ENCODE measurements at places on chromosomes 1 and 21.

DNA sequence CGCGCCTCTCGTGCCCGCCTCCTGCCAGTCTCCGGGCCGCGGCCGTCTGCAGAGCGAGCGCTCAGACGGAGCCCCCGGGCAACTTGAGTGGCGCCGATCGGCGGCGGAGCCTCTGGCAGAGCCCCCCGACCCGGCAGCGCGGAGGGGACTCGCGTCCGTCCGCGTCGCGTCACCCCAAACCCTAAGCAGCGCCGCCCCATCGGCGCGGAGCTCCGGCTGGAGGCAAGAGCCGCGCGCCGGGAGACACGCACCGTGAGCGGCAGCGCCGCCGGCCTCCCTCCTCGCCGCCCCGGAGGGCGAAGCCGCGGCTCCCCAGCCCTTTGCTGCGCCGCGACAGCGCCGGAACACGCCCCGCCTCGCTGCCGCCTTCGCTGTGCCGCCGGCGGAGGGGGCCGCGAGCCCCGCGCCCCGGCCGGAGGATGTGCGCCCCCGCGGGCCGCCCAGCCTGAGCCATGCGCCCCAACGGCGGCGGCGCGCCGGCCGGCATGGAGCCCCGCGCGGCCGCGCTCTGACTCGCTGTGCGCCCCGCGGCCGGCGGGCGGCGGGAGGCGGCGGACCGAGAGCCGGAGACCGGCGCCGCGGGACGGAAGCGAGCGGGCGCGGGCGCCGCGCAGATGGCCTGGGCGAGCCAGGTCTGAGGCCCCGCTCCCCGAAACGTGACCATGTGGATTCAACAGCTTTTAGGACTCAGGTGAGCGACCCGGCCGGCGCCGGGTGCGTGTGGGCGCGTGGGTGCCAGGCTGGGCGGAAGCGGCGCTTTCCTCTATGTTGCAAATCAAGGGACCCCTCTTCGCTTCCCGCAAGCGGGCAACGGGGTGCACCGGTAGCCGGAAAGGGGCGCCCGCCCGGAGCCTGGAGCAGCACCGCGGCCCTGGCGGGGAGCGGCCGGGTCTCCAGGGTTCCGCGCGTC lies 610 bp downstream of the AJAP1 start:
- DNase-seq = no peak

GRCh38 chr1:111140680-111140967 lies 601 bp downstream of the CEPT1 start:
- DNase-seq = no peak

GRCh38 chr1:106526650-106527049 lies 529.8 kb upstream of the PRMT6 start:
- DNase-seq = no peak

- DNase-seq = no peak
Observed at GRCh38 chr1:244442850-244443249, 8.9 kb downstream of the ADSS2 start.

GRCh38 chr1:179353546-179353945 lies 12.2 kb upstream of the AXDND1 start:
- no peak for DNase-seq

DNA sequence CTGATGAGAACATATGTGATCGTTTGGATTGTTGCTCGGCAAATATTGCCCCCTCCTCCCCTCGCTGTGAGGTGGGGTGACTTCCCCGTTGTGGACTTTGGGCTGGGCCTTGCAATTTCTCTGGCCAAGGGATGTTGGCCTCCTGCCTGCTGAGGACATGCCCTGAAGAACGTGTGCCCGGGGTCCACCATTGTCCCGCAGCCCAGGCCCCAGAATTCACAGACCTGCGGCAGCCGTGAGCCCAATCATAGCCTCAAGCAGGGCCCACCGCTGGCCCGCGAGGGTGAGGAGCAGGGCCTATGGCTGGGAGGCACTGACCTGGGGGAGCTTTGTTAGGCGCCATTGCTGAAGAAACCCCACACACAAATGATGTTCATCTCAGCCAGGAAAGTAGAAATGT lies 58.3 kb upstream of the ACTRT2 start:
- no peak for DNase-seq

DNA sequence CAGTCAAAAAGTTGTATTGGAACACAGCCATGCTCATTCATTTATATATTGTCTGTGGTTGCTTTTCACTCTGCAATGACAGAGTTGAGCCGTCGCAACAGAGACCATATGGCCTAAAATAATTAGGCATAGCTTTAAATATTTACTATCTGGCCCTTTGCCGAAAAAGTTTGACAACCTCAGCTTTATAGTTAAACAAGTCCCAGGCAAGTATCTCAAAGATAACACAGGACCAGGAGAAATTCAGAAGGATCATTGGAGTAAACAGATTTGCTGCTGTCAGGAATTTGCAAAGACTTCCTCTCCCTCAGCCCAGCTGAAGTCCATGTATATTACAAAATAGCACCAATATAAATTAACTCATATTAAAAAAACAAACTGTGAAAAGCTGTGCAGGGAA lies 34.4 kb downstream of the NID1 start:
- no peak for DNase-seq

- DNase-seq = no peak
Observed at GRCh38 chr1:158101455-158101854, 79.2 kb upstream of the CD1D start.

DNA sequence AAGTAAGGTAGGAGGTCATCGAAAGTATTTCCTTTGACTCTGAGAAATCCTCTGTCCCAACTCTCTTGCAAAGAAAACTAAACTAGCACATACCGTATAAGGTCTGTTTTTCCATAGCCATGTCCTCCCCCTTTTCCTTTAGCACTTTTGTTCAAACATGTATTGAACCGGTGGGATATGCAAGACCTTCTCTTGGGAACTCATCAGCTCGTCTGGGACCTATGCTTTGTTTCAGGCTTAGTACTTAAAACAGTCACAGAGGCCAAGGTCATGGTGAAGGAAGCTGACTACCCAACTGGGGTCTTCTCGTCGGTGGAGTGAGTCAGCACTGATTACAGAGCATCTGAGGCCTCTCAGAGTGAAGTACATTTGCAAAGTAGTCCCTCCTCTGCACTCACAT lies 185.0 kb downstream of the ZBTB18 start:
- DNase-seq = no peak

- DNase-seq = no peak
Observed at GRCh38 chr1:244173769-244174168, 122.7 kb downstream of the ZBTB18 start.

DNA sequence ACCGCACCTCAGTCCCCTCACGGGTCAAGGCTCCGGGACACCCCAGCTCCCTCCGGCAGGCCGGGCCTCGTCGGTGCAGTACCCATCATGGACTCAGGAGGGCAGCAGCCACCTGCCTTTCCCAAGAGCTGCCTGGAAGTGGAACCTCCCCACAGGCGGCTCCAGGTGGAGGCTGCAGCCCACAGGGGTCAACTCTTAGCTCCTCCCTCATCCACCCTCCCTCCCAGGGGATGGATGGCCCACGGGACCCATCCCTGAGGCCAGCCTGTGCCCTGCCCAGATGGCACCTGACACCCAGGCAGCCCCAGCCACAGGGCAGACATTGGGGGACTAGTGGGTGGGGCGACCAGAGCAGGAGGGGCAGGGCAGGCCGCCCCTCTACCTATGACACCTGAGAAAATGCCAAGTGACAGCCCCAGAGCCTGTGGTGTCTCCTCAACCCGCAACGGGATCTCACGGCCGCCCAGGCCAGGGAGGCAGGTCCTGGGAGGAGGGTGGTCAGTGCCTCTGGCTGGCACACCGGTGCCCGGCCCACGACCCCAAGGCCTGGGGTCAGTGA lies 1.2 kb upstream of the ARHGEF16 start:
- peak; percentile 66 for DNase-seq

GRCh38 chr1:88266051-88266450 lies 418.0 kb upstream of the PKN2 start:
- DNase-seq = no peak

GRCh38 chr1:82706741-82707140 lies 906.0 kb downstream of the ADGRL2 start:
- no peak for DNase-seq

- no peak for DNase-seq
Observed at GRCh38 chr1:68339505-68339904, 107.2 kb upstream of the WLS start.

- no peak for DNase-seq
Observed at GRCh38 chr1:1968767-1969504, 34.6 kb downstream of the CFAP74 start.

DNA sequence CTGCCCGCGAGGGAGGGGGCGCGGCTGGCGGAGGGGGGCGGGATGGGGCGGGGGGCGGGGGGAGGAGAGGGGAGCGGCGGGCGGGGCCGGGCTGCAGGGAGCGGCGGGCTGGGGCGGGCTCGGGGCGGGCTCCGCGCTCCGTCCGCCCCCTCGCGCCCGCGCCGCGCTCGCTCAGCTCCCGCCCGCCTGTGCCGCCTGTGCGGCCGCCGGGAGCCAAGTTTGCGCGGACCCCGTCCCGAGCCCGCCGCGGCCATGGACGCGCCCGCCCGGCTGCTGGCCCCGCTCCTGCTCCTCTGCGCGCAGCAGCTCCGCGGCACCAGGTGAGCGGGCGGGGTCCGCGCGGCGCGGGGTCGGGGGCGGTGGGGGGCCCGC lies at the start of gene GABRD:
Gene GABRD, plus strand, starts transcription at position 174 of the 372 bp plus-strand sequence. Its CDS starts 79 bp downstream, at position 253.
- no peak for DNase-seq

- DNase-seq = no peak
Observed at GRCh38 chr1:115829947-115830346, 11.0 kb downstream of the NHLH2 start.

DNA sequence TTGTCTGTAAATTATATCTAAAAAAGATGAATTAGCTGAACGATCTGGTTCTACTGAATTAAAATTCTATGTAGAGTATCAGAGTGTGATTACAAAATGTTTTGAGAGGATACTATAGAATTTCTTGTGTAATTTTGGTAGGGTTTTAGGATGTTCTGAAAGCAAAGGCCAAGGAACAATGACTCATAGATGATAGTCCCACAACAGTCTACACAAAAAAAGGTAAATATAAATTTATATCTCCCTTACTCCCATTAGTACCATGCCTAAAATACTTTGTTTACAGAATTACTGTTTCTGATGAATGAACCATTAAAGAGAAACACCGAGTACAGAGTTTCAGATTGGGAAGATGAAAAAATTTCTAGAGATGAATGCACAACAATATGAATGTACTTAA lies 9.5 kb downstream of the EDEM3 start:
- no peak for DNase-seq

- no peak for DNase-seq
Observed at GRCh38 chr1:64590316-64590715, 120.4 kb downstream of the CACHD1 start.

- no peak for DNase-seq
Observed at GRCh38 chr1:47198214-47198613, 8.4 kb upstream of the PDZK1IP1 start.

GRCh38 chr1:67338642-67339041 lies 31.0 kb downstream of the IL12RB2 start:
- DNase-seq = no peak

DNA sequence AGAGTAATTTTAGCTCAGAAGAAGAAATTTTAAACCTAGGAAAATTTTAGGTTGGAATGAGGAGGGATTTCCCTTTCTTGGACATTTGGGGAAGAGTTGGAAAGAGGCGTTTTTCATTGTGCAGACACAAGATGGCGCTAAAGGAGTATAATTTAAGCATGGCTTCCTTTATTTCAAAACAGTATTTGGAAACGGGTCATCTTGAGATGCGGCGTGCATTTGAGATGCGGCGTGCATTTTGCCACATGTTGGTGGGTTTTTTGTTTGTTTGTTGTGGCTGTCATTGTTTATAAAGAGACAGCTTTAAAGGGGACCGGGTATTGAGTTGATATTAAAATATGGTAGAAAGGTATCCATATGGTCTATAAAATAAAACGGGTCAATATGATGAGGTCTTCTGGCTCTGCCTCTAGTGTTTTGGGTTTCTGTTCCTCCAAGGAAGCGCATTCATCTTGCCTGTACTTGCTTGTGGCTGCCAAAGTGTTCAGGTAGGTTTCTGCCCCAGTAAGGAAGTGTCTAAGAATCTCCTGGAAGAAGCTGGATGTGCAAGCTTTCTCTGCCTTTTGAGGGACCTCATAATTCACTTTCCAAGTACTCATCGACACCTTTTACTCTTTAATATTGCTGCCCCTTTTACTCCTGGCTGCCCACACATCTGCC lies 210.3 kb downstream of the SLC35F3 start:
- no peak for DNase-seq

GRCh38 chr1:217586586-217586985 lies 44.3 kb downstream of the GPATCH2 start:
- DNase-seq = no peak

- no peak for DNase-seq
Observed at GRCh38 chr1:22545141-22545540, 18.1 kb upstream of the EPHA8 start.

DNA sequence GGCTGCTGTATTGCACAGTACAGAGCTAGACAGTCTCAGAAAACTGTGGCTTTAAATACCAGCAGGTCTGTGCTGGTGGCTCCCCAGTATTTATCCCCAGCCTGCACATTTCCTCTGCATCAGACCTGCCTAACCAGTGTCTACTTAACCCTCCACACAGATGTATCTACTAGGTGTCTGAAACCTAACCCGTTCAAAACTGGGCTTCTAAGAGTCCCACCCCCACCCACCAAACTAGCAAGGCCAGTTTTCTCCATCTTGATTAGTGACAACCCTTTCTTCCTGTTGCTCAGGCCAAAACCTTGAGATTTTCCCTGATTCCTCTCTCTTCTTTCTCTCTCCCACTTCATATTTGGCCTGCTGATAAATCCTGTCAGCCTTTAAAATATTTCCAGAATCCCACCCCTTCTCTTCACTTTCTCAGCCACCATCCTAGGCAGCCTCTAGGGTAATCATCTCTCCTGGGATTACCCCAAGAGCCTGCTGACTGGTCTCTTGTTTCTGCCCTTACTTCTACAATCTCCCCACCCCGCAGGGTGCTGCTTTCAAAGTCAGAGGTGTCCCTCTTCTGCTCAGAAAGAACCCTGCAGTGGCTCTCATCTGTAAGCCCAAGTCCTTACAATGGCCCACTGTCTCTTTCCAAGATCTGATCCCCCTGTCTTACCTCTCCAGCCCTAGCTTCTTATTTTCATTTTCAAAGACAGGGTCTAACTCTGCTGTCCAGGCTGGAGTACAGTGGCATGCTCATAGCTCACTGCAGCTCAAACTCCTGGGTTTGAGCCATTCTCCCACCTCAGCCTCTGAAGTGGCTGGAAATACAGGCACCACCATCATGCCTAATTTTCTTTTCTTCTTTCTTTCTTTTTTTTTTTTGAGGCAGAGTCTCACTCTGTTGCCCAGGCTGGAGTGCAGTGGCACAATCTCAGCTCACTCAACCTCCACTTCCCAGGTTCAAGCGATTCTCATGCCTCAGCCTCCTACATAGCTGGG lies 45.2 kb downstream of the H3-3A start:
- no peak for DNase-seq

- no peak for DNase-seq
Observed at GRCh38 chr1:158290321-158290844, 660 bp downstream of the CD1C start.
